ENCODE measurements at places on chromosomes 16 and 17.

DNA sequence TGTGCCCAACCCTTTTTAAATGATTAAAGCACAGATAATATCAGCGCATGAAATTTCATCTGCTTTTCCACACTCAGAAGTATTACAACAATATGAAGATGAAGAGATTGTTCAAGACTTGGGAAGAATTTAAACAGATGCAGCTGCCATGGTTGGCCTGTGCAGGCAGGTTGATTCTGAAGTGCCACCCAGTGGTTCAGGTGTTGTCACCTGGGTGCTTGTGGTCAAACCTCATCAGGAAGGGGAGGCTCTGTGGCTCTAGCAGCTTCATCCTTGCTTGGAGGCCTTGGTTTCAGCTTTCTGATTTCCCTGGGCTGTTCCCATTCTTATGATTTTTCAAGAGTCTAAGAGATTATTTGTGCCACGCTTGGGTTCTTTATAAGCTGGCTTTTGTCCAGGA lies 22.2 kb upstream of the CLEC18C start:
- no peak for DNase-seq

DNA sequence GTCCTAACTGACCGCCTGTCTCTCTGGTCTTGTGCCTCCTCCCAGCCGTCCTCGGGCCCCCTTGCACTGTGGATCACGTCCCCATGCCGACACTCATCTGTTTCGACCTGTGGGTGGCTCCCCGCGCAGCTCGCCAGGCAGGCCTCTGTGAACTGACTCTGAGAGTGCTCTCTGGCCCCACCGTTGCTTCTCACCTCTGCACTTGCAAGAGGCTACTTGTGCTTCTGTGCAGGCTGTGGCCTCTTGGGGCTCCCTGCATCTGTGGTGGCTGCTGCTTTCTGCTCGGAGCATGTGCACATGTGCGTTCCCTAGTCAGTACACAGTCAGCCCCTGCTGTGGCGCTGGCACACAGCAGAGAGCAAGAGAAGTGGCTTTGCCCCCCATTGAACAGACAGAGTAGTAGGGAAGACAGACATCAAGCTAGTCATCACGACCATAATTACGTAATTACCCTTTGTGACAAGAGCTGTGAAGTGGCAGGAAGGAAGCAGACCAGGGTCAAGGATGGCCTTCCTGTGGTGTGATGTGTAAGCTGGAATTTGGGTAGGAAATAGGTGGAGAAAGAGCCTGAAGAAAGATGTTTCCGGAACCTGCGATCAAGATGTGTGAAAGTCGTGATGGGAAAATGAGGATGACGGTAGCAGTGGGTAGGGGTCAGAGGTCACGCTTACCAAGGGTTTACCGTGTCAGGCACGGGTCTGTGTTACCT lies 256.0 kb upstream of the CACNG5 start:
- DNase-seq = no peak

- peak; percentile 31 for DNase-seq
These were observed 9.4 kb downstream of the CCDC182 start for GRCh38 chr17:57735707-57736106.

DNA sequence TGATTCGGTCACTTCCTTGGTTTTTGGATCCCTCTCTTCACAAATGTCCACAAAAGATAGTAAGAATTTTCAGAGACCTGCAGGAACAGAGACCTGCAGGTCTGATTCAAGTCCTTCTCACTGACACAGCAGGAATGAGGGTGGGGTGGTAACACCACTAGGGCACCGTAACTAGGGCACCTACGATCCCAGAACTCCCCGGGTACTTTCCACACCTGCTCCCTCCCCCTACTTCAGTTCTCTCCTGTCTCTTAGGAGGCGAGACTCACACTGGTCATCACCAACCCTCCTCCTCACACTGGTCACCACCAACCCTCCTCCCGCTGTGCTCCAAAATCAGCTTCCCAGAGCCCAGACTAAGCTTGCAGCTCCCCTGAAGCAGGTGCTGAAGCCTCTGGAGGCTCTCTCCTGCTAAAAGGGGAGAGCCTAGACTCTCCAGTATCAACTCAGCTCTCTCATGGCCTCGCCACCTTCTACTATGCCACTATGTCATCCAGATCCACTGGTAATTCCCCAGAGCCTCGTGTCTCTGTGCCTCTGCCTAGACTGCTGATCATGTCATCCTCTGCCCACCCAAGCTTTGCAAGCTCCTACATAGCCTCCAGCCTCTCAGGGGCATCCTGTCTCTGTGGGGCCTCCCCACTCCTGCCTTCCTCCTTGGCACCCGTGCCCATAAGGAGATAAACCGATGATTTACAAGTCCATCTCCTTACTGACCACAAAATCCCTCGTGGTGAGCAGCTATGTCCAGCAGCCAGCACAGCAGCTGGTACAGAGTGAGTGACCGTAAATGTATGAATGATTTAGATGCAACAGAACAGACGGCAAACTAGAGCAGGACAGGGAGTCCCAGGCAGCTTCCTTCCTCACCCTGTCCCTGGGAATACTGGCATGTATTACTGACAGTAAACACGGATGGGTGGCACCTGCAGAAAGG lies 63.4 kb upstream of the GSG1L start:
- DNase-seq = no peak

GRCh38 chr16:68995011-68995504 lies 110.4 kb upstream of the HAS3 start:
- no peak for DNase-seq

GRCh38 chr17:14690704-14691103 lies 389.8 kb downstream of the HS3ST3B1 start:
- no peak for DNase-seq

- peak; percentile 85 for DNase-seq
These were observed at the start of gene CACNB1 for GRCh38 chr17:39197380-39198185. Gene CACNB1 (minus strand): TSS chr17:39197669. CDS start chr17:39197495, 174 bp downstream.

DNA sequence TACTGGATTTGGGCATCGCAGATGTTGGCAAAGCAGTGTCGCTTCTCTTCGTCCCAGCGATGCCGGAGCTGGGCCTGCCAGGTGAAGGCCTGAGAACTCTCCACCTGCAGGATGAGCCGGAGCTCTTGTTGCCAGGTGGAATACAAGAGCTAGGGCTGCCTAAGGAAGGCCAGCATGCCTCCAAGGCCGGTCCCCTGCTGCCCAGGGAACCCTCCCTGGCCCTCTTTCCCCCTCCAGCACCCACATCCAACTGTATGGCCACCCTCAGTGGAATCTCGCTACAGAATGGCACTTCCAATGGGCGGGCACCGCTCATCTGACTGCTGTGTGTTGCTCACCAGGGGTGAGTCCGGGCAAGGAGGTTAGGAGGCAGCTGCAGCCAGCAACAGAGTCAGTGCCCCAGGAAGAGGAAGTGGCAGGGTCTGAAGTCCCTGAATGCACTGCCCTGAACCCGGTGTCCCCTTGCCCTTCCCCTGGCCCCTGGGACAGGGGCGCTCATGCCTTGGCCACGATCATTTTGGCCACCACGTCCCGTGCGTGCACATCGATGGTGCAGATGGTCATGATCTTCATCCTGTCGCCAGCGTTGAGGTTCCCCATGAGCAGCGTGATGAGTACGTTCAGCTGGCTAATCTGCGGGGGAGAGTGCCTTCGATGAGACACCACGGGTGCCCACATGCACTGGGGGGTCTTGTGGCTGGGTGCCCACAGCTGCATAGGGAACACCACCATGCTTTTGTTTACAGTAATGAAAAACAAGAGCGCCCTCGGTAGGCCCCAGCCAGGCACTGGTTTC lies 75.8 kb downstream of the DNAH17 start:
- no peak for DNase-seq

GRCh38 chr17:76801706-76802105 lies 63.8 kb downstream of the MFSD11 start:
- DNase-seq = no peak

- peak; percentile 57 for DNase-seq
These were observed 12.1 kb upstream of the CBX8 start for GRCh38 chr17:79808763-79809529.

DNA sequence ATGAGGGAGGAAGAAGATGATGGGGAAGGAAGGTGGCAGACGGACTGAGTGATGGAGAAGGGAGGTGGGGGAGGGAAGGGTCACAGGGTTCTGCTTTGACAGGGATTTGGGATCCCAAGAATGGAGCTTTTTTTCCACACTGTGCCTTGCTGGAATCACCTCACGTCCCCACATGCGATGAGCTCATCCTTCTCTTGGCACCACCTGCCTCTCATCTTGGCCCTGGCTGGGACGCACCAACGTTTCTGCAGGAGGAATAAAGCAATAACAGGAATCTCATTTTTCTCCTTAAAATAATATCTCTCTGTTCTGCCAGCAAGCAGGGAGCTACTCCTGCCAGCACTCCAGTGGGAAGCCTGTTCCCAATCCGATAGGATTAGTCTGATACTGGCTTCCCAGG lies 47.8 kb downstream of the MEOX1 start:
- no peak for DNase-seq

Data from activated naive CD4-positive, alpha-beta T cell treated with anti-CD3 and anti-CD28 coated beads, Interleukin-2, amount 10 ng/mL, durations not matched to agents 7 days and 5 days (primary cell).